ENCODE measurements at places on chromosomes 2 and 18. TPM values are rescaled to one million over a fixed set of nuclear protein-coding genes. Genes with fewer than 3 reads are reported as not detected.

The FAM228A gene
- 0.15 TPM for total RNA-seq

The FEV gene
- total RNA-seq = not detected

The CPO gene
- 0.27 TPM for total RNA-seq

The RAX gene
- total RNA-seq = not detected

The NETO1 gene
- not detected for total RNA-seq

The ZNF804A gene
- total RNA-seq = 0.07 TPM

The NMS gene
- total RNA-seq = not detected

The FOXI3 gene
- not detected for total RNA-seq

The HJURP gene
- 0.52 TPM for total RNA-seq

The CUL3 gene
- 77.5 TPM for total RNA-seq

The CROCC2 gene
- not detected for total RNA-seq

The ZBTB14 gene
- total RNA-seq = 8.5 TPM

The VIL1 gene
- total RNA-seq = not detected

The RMND5A gene
- total RNA-seq = 114 TPM

The STAT4 gene
- 0.57 TPM for total RNA-seq

The TBR1 gene
- not detected for total RNA-seq

The OTOS gene
- not detected for total RNA-seq

The GLI2 gene
- total RNA-seq = 2.1 TPM

The PXDN gene
- 18.5 TPM for total RNA-seq

The CYP27C1 gene
- total RNA-seq = 0.10 TPM

The DNAJC5G gene
- total RNA-seq = 2.1 TPM

The FOXD4L1 gene
- total RNA-seq = not detected

The VAMP5 gene
- 54.8 TPM for total RNA-seq

The KYNU gene
- total RNA-seq = 1.4 TPM

The FBXO41 gene
- 0.69 TPM for total RNA-seq

The KATNAL2 gene
- total RNA-seq = 2.7 TPM

The CENPA gene
- total RNA-seq = not detected

Measured in left ventricle myocardium superior (tissue), 1 donor.